ENCODE measurements at places on chromosomes 7 and 10.
A peak's percentile ranks its signal among the peaks of the same experiment; 100 is the strongest.

DNA sequence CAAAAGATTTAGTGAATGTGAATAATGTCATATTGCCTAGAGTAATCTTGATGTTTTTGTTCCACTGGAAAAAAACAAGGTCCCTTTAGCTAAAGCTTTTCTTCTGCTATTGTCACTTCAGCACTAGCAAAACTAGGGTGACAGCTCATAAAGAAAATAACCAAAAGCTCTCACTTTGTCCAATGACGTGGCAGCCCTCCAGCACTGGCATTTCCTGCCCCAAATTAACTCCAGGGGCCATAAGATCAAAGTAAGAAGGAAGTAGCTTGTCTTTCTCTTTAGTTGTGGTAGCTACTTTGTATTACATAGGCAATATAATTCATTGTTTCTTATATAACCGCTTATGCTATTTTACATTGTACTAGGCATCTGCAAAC, 47.3 kb downstream of the LRRN3 start:
- DNase-seq, result peak; percentile 68

GRCh38 chr10:48740015-48740707, 55.5 kb downstream of the WDFY4 start:
- no peak for DNase-seq

GRCh38 chr7:138752518-138753149, 45.2 kb upstream of the TMEM213 start:
- no peak for DNase-seq

GRCh38 chr7:92758796-92759431, 77.5 kb downstream of the CDK6 start:
- DNase-seq, result no peak

- DNase-seq, result peak; percentile 33
These were observed 87.3 kb upstream of the TES start for GRCh38 chr7:116122972-116123595.

GRCh38 chr7:593324-594115, 73.9 kb upstream of the PDGFA start:
- DNase-seq, result no peak

- no peak for DNase-seq
These were observed 4.5 kb upstream of the LRRC18 start for GRCh38 chr10:48944171-48944570.

- DNase-seq, result no peak
These were observed 1.2 kb downstream of the GFRA1 start for GRCh38 chr10:116271593-116272439.

DNA sequence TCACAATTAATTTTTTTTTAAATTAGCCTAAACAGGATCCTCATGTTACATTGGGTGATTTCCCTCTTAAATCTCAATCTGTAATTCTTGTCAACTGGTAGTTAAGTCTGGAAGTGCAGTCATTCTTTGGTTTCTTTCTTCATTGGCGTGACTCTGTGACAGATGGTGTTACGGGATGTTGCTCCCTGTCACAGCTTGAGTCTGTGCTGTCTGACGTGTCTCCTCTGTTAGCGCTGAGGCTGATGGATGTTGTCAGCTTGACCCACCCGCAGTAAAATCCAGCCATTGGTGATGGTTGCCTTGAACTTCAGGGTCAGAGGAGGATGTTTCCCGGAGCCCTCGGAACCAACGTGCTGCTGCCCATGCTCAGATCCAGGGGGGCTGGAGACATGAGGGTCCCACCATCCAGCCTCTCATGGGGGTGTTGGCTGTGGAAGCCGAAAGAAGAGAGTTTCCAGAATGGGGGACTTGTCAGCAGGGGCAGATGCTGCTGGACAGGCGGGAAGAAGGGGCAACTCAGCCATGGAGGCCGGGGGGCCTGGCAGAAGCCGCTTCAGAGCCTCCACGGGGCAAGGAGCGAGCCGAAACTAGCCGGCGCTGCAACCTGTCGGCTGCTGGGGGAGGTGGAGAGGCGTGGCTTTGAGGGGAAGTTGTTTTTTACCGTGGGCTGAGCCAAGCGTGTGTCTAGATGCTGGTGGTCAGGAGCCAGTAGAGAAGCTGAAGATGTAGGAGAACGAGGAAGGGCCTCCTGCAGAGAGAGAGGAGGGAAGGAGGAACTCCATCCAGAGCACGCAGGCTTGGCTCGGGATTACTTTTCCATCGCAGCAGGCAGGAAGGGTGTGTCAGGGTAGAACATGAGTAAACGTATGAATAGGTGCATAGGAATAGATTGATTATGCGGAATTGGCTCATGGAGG, 3.5 kb downstream of the SUN1 start:
- DNase-seq, result no peak

GRCh38 chr10:110456046-110456445, 41.7 kb upstream of the DUSP5 start:
- no peak for DNase-seq

DNA sequence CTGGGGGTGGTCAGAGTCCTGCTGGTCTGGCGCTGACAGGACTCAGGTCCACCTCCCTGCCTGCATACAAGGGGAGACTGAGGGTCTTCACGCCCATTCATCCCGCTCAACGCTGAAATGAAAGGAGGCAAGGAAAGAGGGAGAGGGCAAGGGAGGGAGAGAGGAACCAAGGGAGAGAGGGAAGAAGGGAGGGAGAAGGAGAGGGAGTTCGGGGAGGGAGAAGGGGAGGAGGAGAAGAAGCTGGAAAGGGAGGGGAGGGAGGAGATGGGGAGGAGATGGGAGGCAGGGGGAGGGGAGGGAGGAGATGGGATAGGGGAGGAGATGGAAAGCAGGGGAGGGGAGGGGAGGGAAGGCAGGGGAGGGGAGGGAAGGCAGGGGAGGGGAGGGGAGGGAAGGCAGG, 69.4 kb upstream of the INPP5A start:
- DNase-seq, result no peak

DNA sequence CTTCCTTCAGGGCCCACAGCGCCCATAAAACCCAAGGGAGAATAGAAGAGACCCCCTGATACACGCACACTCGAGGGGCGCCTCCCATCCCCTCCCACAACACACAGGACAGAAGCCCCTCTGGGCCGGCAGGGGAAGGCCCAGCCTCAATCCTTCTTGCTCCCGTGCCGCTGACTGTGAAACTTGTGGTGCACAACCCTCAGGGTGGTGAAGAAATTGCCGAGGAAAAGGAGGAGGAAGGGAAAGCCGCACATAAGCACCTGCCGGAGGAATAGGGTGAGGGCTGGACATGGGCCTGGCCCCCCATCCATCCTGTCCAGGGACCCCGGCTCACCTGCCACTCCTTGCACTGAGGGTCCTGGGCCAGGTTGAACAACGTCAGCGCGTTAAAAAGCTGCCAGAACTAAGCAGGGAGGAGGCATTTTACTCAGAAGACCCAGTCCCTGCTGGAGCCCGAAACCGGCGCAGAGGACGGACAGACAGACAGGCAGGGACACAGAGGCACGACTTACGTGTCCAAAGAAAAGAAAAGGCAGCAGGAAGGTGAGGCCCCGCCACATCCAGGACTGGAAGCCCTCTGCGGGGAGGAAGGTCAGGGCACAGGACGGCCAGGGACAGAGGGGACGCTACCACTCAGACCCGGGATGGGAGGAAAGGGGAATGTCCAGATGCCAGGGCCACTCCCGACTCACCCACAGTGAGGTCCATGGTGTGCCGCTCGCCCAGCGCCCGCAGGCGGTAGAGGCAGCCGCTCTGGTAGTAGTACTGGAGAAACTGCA, 7.2 kb downstream of the TMEM120A start:
- DNase-seq, result no peak

DNA sequence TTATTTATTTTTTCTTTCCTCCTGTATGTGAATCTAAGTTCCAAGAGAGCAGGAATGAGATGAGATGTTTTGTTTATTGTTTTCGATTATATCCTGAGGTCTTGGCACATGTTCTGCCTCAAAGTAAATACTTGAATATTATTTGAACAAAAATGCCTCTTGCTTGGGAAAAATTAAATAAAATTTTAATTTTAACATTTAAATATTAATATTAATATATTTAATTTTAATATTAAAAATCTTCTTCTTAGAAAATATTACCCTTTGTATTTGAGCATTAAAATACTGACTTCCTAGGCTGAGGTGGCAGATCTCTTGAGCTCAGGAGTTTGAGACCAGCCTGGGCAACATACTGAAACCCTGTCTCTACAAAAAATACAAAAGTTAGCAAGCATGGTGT, 123.4 kb upstream of the SEMA3D start:
- DNase-seq, result no peak

- no peak for DNase-seq
These were observed 715.4 kb upstream of the NRP1 start for GRCh38 chr10:34049887-34050286.

DNA sequence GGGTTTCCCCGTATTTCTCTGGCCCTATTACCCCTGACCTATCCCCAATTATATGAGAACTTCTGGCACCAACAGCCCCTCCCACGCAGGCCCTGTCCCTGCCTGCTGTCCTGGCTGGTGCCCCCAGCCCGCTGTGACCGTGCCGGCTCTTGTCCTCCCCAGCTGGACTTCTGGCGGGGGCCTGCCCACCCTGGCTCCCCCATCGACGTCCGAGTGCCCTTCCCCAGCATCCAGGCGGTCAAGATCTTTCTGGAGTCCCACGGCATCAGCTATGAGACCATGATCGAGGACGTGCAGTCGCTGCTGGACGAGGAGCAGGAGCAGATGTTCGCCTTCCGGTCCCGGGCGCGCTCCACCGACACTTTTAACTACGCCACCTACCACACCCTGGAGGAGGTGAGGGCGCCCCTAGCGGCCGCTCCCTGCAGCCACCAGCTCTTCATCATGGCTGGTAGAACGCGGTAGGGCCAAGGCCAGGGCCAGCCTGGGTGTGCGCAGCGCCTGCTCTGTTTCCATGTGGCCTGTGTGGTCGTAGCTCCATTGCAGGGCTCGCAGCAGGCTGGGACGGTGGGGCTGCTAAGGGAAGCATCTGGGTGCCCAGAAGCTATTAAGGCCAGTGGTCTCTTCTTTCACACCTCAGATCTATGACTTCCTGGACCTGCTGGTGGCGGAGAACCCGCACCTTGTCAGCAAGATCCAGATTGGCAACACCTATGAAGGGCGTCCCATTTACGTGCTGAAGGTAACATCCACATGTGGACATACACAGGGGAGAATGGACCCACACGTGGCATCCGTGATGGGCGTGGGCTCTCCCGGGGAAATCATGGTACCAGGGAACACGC, 1.4 kb downstream of the CPA1 start:
- DNase-seq, result no peak
